ENCODE measurements at places on chromosomes 4 and X. TPM values are rescaled to one million over a fixed set of nuclear protein-coding genes. Genes with fewer than 3 reads are reported as not detected.

Gene GLOD5
- total RNA-seq, result not detected

Gene SLC35A2
- 20.8 TPM for total RNA-seq

Gene RAP2C
- total RNA-seq, result 30.6 TPM

Gene MAP7D2
- total RNA-seq, result 0.90 TPM

Gene PRKG2
- total RNA-seq, result 0.58 TPM

Gene ERVMER34-1
- 0.12 TPM for total RNA-seq

Gene PALLD
- 0.94 TPM for total RNA-seq

Gene STK32B
- not detected for total RNA-seq

Gene CPLX1
- not detected for total RNA-seq

Gene CHRDL1
- not detected for total RNA-seq

Gene RASL11B
- total RNA-seq, result 0.14 TPM

Gene C4orf46
- 20.9 TPM for total RNA-seq

Gene LANCL3
- 0.04 TPM for total RNA-seq

GRCh38 chr4:8907596-8908205 lies 36.1 kb upstream of the HMX1 start:
- no peaks in the 10 kb centered on the region for H3K27me3 ChIP-seq
- no peak overlapping the region for H3K4me3 ChIP-seq
- no peak overlapping the region for H3K27ac ChIP-seq
- H3K4me1 ChIP-seq, result no peaks in the 10 kb centered on the region
- no peak for DNase-seq

- no peaks in the 10 kb centered on the region for H3K36me3 ChIP-seq
- H3K4me3 ChIP-seq, result no peak overlapping the region
- H3K27me3 ChIP-seq, result no peaks in the 10 kb centered on the region
- no peak overlapping the region for H3K27ac ChIP-seq
Observed at GRCh38 chrX:69991685-69992084, 58.1 kb downstream of the AWAT2 start.

- H3K27ac ChIP-seq, result no peak overlapping the region
- H3K36me3 ChIP-seq, result no peaks in the 10 kb centered on the region
- peaks cover 54% of the 10 kb centered on the region for H3K27me3 ChIP-seq
- DNase-seq, result no peak
- no peaks in the 10 kb centered on the region for H3K4me1 ChIP-seq
- H3K4me3 ChIP-seq, result no peak overlapping the region
Observed at GRCh38 chr4:140579278-140579677, 10.5 kb upstream of the UCP1 start.

GRCh38 chr4:74632634-74633033 lies 161.7 kb downstream of the BTC start:
- peaks cover 8% of the 10 kb centered on the region for H3K27me3 ChIP-seq
- no peak overlapping the region for H3K27ac ChIP-seq
- H3K36me3 ChIP-seq, result no peaks in the 10 kb centered on the region
- DNase-seq, result peak; percentile 44
- peak overlapping the region; percentile 40 for H3K4me3 ChIP-seq
- H3K4me1 ChIP-seq, result peaks cover 15% of the 10 kb centered on the region

DNA sequence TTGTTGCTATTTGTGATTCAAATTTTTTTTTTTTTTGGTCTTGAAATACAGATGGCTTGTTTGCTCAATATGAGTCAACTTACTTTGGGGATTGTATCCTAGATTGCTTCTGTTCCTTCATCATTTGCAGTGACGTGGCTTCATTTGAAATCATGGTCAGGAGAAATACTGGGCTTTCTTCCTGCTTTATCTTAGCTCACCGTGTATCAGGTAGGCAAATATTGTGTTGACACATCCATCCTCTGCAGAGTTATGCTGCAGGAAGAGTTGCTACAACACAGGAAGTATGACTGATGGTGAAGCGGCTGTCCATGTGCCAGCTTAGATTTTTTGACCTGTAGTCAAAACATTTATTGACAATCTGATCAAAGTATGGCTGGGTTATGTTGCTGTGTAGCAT lies 232.2 kb downstream of the C4orf33 start:
- H3K4me1 ChIP-seq, result no peaks in the 10 kb centered on the region
- H3K36me3 ChIP-seq, result no peaks in the 10 kb centered on the region
- H3K27ac ChIP-seq, result no peak overlapping the region
- H3K4me3 ChIP-seq, result no peak overlapping the region
- no peaks in the 10 kb centered on the region for H3K27me3 ChIP-seq

GRCh38 chr4:186725469-186726425 lies 2.1 kb upstream of the FAT1 start:
- peaks cover 69% of the 10 kb centered on the region for H3K27me3 ChIP-seq
- peak overlapping the region; percentile 61 for H3K4me3 ChIP-seq
- DNase-seq, result peak; percentile 15
- no peaks in the 10 kb centered on the region for H3K36me3 ChIP-seq
- H3K27ac ChIP-seq, result no peak overlapping the region

DNA sequence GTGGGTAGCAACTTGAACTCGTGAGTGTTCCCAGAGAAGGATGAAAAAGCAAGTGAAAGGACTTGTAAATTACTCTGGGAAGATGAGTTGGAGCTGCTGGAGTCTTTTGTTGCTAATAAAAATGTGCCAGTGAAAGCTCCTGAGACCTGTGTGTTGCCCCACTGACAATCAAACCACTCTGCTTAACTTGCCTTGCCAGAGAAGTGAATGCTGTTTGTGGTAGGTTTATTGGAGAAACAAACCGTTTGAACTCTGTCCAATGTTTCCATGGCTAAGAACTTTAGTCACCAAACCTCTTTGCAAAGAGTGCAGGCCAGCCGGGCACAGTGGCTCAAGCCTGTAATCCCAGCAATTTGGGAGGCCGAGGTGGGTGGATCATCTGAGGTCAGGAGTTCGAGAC lies 586.9 kb downstream of the PCDH7 start:
- no peaks in the 10 kb centered on the region for H3K4me1 ChIP-seq
- no peak for DNase-seq
- no peaks in the 10 kb centered on the region for H3K36me3 ChIP-seq

- H3K36me3 ChIP-seq, result no peaks in the 10 kb centered on the region
- no peak overlapping the region for H3K4me3 ChIP-seq
- DNase-seq, result no peak
- no peak overlapping the region for H3K27ac ChIP-seq
- H3K4me1 ChIP-seq, result no peaks in the 10 kb centered on the region
Observed at GRCh38 chr4:23866450-23867075, 23.3 kb downstream of the PPARGC1A start.

DNA sequence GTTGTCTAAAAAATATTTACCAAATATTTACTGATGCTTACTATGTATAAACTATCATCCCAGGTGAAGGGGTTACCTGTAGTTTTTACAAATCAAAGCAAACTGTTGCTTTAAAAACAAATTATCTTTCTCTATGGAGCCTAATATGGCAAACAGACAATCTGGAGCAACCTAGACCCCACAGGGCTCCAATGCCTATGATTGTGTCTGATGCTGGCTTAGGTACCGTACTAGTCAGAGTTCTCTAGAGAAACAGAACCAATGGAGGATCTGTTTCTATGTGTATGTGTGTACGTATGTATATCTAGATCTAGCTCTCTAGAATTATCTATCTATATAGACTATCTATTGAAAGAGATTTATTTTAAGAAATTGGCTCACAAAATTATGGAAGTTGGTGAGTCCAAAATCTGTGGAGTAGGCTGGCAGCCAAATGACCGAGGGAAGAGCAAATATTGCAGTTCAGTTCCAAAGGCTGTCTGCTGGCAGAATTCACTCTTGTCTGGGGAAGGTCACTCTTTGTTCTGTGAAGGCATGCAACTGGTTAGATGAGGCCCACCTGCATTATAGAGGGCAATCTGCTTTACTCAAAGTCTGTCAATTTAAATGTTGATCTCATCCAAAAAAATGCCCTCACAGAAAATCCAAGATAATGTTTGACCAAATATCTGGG lies 127.1 kb upstream of the ENPEP start:
- no peaks in the 10 kb centered on the region for H3K4me1 ChIP-seq
- H3K36me3 ChIP-seq, result no peaks in the 10 kb centered on the region
- H3K27ac ChIP-seq, result no peak overlapping the region
- H3K4me3 ChIP-seq, result no peak overlapping the region
- peaks cover 14% of the 10 kb centered on the region for H3K27me3 ChIP-seq

GRCh38 chr4:184331268-184331995 lies 113.8 kb upstream of the ENPP6 start:
- peaks cover 10% of the 10 kb centered on the region for H3K36me3 ChIP-seq
- DNase-seq, result no peak
- H3K4me1 ChIP-seq, result peaks cover 53% of the 10 kb centered on the region
- H3K4me3 ChIP-seq, result no peak overlapping the region

GRCh38 chr4:94698187-94698586 lies 59.6 kb upstream of the BMPR1B start:
- no peak overlapping the region for H3K27ac ChIP-seq
- H3K36me3 ChIP-seq, result no peaks in the 10 kb centered on the region
- no peaks in the 10 kb centered on the region for H3K27me3 ChIP-seq

DNA sequence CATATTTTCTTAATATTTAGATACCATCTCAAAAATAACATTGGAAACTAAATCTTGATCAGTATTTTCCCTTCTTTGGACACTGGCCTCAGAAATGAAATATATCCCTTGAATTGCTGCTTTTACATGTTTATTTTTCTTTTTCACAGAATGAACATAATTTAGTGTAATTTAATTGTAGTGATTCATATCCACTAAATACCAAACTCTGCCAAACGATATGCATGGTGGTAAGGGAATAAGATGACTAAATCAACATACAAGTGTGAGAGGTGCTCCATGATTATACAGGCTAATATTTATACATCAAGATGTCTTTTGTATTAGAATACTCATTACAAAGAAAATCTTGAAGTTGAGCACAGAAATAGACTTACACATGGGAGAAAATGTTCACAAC lies 216.8 kb upstream of the PACRGL start:
- no peaks in the 10 kb centered on the region for H3K27me3 ChIP-seq
- H3K27ac ChIP-seq, result no peak overlapping the region
- no peak for DNase-seq
- H3K4me1 ChIP-seq, result no peaks in the 10 kb centered on the region

DNA sequence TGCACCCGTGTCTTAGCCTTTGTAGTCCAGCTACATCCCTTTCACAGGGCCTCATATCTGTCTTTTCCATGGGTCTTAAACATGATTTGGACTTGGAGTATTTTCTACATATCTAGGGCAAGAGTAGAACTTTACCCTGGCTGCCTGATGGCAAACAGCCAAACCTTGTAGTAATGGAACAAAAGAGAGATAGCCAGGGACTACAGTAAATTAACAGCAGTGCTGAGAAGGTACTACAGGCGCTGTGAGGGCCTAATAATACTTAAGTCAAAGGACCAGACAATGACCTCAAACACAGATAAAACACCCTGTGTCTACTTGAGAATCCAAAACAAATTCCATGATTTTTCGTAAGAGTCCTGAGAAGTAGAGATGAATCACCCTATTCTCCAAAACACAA lies 111.0 kb upstream of the WDR17 start:
- no peak for DNase-seq
- H3K4me1 ChIP-seq, result no peaks in the 10 kb centered on the region
- no peaks in the 10 kb centered on the region for H3K36me3 ChIP-seq
- H3K27me3 ChIP-seq, result peaks cover 13% of the 10 kb centered on the region
- H3K4me3 ChIP-seq, result no peak overlapping the region

- no peaks in the 10 kb centered on the region for H3K36me3 ChIP-seq
- H3K4me1 ChIP-seq, result no peaks in the 10 kb centered on the region
- no peak overlapping the region for H3K27ac ChIP-seq
- DNase-seq, result no peak
- no peak overlapping the region for H3K4me3 ChIP-seq
Observed at GRCh38 chr4:77215107-77215506, 58.1 kb downstream of the CCNG2 start.

DNA sequence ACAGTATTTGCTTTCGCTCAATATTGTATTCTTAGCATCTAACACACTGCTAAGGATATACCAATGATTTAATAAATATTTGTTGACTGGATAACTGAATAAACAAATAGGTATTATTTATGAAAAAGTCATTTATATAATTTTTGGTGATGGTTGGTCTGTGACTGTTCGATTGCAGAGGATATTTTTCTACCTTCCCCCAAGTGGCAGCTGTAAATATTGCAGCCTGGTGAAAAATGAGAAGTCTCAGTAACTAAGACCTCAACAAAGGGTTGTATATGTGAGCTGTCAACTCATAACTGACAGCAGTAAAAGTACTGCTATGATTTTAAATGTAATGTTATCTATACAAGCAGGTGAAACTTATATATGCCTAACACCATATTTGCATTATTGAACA lies 36.0 kb downstream of the HTR2C start:
- no peak overlapping the region for H3K27ac ChIP-seq
- no peaks in the 10 kb centered on the region for H3K36me3 ChIP-seq
- no peak for DNase-seq
- H3K4me3 ChIP-seq, result no peak overlapping the region
- no peaks in the 10 kb centered on the region for H3K27me3 ChIP-seq
- H3K4me1 ChIP-seq, result no peaks in the 10 kb centered on the region

DNA sequence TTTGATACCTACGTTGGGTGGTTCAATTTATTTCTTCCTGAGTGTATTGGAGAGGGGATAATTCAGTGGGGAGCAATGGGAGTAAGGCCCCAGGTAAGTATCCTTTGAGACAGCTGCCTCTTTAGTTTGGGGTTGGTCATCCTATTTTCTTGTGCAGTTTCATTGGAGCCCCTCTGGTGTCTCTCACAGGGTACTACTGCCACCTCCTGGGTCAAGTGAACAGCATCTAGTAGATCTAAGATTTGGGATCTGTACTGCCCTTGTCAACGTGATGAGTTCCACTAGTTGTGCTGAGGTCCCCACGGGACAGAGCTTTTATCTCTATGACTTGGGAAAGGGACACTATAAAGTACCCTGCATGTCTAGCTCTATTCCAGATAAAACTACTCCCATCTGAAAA lies 80.6 kb downstream of the PBDC1 start:
- peak; percentile 20 for DNase-seq
- H3K27me3 ChIP-seq, result no peaks in the 10 kb centered on the region
- H3K4me3 ChIP-seq, result no peak overlapping the region
- H3K27ac ChIP-seq, result no peak overlapping the region
- H3K4me1 ChIP-seq, result peaks cover 2% of the 10 kb centered on the region

GRCh38 chr4:92303621-92304027 lies at the start of gene GRID2:
Gene GRID2 (plus strand): TSS chr4:92303966.
- peaks cover 2% of the 10 kb centered on the region for H3K36me3 ChIP-seq
- peaks cover 58% of the 10 kb centered on the region for H3K27me3 ChIP-seq
- H3K4me1 ChIP-seq, result peaks cover 6% of the 10 kb centered on the region
- DNase-seq, result no peak

GRCh38 chrX:17078031-17078720 lies 131.7 kb downstream of the REPS2 start:
- no peaks in the 10 kb centered on the region for H3K27me3 ChIP-seq
- H3K4me3 ChIP-seq, result no peak overlapping the region
- H3K36me3 ChIP-seq, result no peaks in the 10 kb centered on the region
- DNase-seq, result no peak
- H3K4me1 ChIP-seq, result peaks cover 3% of the 10 kb centered on the region

- no peak for DNase-seq
- H3K4me1 ChIP-seq, result peaks cover 2% of the 10 kb centered on the region
- H3K36me3 ChIP-seq, result peaks cover 14% of the 10 kb centered on the region
- H3K27ac ChIP-seq, result no peak overlapping the region
- H3K4me3 ChIP-seq, result no peak overlapping the region
- no peaks in the 10 kb centered on the region for H3K27me3 ChIP-seq
Observed at GRCh38 chr4:1233641-1234308, 15.2 kb downstream of the CTBP1 start.

DNA sequence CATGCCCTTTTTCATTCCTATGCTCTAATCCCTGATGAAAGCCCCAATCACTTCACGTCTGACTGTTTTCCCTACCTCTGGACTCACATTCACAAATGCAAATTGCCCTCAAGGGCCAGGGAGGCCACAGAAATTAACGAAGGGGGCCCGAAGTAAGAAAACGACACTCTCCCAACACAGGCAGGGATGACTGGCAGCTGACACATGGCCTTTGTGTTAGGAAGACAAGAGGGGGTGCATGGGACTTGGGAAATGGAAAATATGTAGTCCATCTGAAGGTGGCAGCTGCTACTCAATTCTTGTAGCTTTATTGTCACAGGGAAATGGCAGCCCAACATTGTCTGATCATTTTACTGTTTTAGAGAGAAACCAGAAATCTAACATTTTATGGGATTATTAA lies 12.3 kb upstream of the SPARCL1 start:
- H3K4me1 ChIP-seq, result no peaks in the 10 kb centered on the region
- no peak overlapping the region for H3K27ac ChIP-seq
- H3K27me3 ChIP-seq, result peaks cover 4% of the 10 kb centered on the region

All from activated naive CD8-positive, alpha-beta T cell treated with anti-CD3 and anti-CD28 coated beads for 36 hours (primary cell).